ENCODE measurements at places on chromosomes 12 and 14. TPM values are rescaled to one million over a fixed set of nuclear protein-coding genes. Genes with fewer than 3 reads are reported as not detected.

Gene GPX2
- not detected for total RNA-seq

Gene TMEM132C
- not detected for total RNA-seq

Gene DNAH10
- total RNA-seq: 20.0 TPM

Gene IFI27
- 55.8 TPM for total RNA-seq
